ENCODE measurements at places on chromosomes 11 and 22.

DNA sequence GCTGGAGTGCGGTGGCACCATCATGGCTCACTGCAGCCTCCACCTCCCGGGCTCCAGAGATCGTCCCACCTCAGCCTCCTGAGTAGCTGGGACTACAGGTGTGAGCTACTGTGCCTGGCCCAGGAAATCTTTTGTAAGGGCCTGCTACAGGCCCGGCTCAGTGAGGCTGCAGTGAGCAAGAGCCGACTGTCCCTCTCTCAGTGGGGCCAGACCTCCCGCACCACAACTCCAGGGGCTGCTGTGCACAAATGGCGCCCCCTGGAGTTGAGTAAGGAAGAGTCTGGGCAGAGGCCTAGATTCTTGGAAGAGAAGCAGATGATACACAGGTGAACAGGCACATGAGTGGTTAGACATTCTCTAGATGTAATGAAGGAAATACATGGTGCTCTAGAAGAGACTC, 7.0 kb downstream of the SERHL2 start:
- no peak for DNase-seq

DNA sequence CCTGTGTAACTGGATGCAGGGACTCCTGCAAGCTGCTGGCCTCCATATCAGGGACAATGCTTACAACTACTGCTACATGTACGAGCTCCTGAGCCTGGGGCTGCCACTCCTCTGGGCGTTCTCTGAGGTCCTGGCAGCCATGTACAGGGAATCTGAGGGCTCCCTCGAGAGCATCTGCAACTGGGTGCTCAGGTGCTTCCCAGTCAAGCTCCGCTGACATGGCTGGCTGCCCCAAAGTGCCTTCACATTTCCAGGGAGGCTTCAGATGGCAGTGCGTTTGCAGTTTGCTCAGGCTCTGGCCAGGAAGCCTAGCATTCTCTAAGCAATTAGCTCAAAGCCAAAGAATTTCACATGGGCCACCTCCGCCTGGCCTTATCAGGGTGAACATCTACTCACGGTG, 117.4 kb upstream of the PARVA start:
- no peak for DNase-seq

GRCh38 chr11:2579315-2580060, 120.3 kb downstream of the KCNQ1OT1 start:
- no peak for DNase-seq

DNA sequence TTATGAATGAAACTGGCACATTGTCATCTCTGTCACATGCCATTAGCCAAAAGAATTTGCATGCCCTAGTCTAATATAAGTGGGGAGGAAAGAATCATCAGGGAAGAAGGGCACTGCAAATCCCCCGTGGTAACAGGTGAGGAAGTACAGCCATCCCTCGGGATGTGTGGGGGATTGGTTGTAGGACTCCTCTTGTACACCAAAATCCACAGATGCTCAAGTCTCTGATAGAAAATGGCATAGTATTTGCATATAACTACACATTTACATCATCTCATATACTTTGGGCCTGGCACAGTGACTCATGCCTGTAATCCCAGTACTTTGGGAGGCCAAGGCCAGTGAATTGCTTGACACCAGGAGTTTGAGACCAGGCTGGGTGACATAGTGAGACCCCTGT, 109.7 kb downstream of the HIPK3 start:
- DNase-seq: no peak

DNA sequence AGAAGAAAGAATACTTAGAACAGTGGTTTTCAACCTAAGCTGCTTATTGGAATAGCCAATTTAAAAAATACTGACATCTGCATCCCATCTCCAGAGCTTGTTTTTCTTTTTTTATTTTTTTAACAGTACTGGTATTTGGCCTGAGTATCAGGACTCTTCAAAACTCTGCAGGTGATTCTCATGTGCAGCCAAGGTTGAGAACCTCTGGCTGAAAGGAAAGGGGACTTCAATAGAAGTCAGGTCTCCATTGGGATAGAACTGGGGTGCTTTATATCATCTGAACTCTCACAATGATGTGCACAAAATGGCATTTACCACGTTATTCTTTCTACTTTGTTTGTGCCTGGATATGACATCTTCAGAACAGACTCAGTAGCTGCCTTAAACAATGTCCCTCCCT, 55.3 kb downstream of the BBOX1 start:
- DNase-seq: no peak

- peak; percentile 45 for DNase-seq
Observed at GRCh38 chr11:129960216-129961214, 42.1 kb downstream of the PRDM10 start.

- no peak for DNase-seq
Observed at GRCh38 chr11:128492903-128493569, 94.3 kb downstream of the ETS1 start.

DNA sequence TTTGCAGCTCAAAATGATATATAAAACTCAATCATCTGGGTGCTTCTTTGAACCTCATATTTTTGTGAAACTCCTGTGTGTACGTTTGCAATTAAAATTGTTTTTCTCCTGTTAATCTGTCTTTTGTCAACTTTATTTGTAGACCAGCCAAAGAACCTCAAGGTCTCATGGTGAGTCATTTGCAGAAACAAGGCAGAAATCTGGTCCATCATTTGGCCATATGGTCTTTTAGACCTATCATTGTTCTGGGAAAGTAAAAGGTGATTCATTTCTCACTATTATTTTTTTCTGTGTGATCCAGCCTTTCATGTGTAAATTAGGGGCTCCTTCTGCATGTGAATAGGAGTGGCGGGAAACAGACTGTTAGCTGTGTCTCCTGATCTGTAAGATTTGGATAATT, 399.1 kb upstream of the DDI1 start:
- DNase-seq: no peak

DNA sequence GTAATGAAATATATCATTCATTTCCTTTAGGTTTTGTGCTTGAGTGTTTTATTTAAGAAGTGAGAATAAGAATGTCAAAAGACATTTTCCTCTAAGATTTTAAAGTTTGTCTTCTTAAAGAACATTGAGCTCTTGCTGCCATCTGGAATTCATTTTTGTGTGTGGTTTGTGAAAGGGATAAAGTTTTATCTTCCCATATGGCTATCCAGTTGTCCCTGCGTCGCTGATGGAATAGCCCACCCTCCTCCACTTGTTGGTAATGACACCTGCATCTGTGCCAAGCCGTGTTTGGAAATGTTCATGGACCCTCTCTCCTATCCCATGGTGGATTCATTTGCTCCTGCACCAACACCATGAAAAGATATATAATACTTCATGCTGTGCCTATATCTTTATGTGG, 901.5 kb downstream of the BRD1 start:
- no peak for DNase-seq

DNA sequence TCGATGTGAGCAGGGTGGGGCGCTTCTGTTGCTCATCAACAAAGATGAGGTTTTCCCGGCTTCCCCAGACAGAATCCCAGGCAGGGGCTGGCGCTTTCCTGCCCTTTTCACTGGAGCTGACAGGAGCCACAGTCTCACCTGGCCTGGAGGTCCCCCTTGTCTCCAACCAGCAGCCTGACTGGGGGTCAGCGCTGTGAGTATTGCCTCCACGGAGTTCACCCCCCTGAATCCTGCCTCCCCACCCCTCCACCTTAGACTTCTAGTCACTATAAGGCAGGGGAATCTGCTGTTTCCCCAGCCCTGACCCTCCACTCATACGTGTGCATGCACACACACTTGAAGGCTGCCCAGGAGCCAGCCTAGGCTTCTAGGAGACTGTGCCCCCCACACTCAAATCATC, 58.8 kb upstream of the LYVE1 start:
- no peak for DNase-seq

- no peak for DNase-seq
Observed at GRCh38 chr11:78311702-78312371, 105.8 kb downstream of the GAB2 start.

DNA sequence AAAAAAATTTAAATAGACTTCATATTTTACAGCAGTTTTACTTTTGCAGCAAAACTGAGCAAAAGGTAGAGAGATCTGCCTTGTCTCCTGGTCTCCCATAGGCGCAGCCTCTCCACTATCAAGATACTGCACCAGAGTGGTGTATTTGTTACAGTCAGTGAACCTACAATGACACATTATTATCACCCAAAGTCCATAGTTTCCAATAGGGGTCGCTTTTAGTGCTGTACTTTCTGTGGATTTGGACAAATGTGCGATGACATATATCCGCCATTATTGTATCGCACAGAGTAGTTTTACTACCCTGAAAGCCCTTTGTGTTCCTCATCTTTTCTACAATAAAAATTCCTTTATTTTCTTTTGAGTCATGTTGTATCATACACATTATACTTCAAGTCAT, 153.2 kb upstream of the CCDC179 start:
- DNase-seq: no peak

GRCh38 chr11:103007521-103007920, 52.0 kb upstream of the MMP13 start:
- DNase-seq: no peak

DNA sequence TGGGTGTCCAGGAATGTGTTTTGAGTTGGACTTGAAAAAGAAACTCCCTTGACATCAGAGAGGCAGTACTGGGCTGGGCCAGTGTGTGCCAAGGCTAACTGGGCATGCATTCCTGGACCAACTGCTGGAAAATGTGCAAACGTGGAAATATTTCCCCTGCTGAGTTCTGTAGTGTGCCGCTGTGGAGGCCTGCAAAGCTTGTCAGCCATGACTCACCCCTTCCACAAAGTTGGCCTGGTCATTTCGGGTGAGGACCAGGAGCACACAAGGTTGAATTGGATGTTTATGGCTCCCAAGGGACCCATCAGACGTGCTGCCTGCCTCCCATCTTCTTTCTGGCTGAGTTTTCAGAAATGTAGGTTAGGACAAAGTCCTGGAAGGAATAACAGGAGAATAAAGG, 513.1 kb downstream of the MIAT start:
- peak; percentile 74 for DNase-seq

- peak; percentile 53 for DNase-seq
Observed at GRCh38 chr11:96311120-96311568, 31.9 kb downstream of the MAML2 start.

DNA sequence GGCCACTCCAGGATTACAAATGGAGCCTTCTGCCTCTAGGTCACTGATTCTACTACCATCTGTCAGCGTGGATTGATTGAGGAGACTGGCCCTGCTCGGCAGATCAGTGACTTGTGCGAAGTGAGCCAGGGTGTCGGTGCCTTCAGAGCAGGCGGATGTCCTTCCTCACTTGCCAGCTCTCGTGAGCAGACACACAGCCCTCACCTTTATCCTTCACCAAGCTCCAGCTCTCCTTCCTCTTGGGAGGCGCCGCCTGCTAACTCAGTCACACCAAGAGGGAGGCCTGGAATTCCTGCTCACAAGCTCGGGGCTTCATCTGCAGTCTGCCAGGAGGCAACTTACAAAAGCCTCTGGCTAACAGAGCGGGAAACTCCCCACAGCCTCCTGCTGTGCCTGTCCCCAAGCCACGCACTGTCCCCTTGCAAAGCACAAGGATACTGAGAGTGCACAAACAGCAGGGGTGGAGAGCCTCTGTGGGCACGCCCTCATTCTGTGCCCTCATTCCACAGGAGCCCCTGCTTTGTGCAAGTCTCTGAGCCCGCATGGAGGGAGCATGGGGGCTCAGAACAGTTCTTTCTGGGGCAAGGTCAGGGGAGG, 3.5 kb upstream of the TCF20 start:
- DNase-seq: no peak
